ENCODE measurements at places on chromosomes 5 and 9. TPM values are rescaled to one million over a fixed set of nuclear protein-coding genes. Genes with fewer than 3 reads are reported as not detected.

Gene WDR31
- 1.3 TPM for polyA plus RNA-seq

DNA sequence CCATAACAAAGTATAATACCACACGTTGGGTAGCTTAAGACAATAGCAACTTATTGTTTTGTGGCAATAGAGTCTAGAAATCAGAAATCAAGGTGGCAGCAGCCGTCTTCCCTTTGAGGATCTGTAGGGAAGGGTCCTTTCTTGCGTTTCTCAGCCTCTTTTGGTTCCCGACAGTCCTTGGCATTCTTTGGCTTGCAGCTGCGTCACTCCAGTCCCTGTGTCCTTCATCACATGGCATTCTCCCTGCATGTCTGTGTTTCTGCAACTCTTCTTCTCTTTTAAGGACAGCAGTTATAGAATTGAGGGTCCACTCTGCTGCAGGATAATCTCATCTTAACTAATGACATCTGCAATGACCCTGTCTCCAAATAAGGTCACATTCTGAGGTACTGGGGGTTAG, 140.1 kb downstream of the FBXL7 start:
- no peak for DNase-seq

GRCh38 chr9:76873056-76873792, 32.7 kb downstream of the PRUNE2 start:
- DNase-seq, result no peak

Gene CCDC192
- polyA plus RNA-seq, result not detected

Gene SLC36A2
- polyA plus RNA-seq, result not detected

Gene P4HA2
- polyA plus RNA-seq, result 73.5 TPM

- no peak for DNase-seq
Measured at GRCh38 chr9:13388157-13388556, 108.7 kb upstream of the MPDZ start.

GRCh38 chr5:143494162-143494561, 90.7 kb upstream of the NR3C1 start:
- no peak for DNase-seq

GRCh38 chr9:79089054-79089560, 482.7 kb upstream of the TLE4 start:
- DNase-seq, result no peak

DNA sequence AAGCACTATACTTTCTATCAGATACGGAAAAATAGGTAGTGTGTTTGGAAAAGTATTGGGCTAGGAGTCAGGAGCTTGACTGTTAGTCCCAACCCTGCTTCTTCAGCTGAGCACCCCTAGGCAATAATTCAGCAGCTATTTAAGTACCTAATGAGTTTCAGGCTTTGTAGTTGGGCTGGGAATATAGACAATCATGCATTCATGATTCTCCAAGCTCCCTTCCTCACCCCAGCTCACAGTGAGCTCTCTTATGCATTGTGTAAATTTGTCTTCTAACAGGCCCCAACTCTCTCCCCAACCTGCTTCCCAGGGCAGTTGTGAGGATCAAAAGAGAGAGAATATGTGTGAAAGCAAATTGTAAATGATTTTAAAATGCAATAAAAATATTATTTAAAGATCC, 201.2 kb downstream of the MSX2 start:
- no peak for DNase-seq

Gene AHRR
- polyA plus RNA-seq, result 0.71 TPM

GRCh38 chr5:7242118-7242710, 153.7 kb upstream of the ADCY2 start:
- DNase-seq, result no peak

DNA sequence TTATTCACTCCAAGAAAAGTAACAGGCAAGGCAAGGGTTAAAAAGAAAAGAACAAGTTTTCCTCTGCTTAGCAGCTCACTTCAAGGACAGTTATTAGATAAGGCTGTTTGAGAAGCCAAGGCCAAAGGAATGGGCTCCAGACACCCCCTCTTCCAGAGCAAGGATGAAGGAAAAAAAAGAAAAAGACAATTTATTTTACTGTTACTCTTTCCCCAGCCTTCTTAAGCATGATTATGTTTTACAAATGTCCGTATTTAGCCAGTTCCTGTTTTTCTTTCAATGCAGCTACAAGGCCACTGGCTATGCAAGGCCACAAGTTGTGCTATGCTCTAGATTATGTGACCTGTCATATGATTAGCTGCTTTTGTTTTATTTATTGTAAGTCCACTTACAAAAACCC, 106.5 kb upstream of the SIMC1 start:
- no peak for DNase-seq

Gene IFNE
- polyA plus RNA-seq, result 0.08 TPM

Gene NEURL1B
- polyA plus RNA-seq, result 2.8 TPM

Gene ECSCR
- 13.5 TPM for polyA plus RNA-seq
